ENCODE measurements at places on chromosomes 12 and 14. TPM values are rescaled to one million over a fixed set of nuclear protein-coding genes. Genes with fewer than 3 reads are reported as not detected.

- no peak for DNase-seq
Measured at GRCh38 chr14:93975791-93976476, 436 bp downstream of the ASB2 start.

DNA sequence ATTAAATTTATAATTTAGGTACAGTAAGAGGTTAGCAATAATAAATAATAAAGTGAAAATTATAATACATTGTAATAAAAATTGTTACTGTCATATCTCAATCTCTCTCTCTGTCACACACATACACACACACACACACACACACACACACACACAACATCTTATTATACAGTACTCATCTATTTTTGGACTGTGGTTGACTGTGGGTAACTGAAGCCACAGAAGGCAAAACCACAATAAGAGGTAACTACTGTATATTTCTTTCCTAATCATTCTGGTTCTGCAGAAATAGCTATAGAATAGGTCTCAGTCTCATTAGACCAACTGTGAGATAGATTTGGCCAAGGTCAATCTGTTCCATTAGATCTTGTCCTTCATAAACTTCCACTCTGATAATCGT is 33.1 kb upstream of the PTPRO start:
- no peak for DNase-seq

DNA sequence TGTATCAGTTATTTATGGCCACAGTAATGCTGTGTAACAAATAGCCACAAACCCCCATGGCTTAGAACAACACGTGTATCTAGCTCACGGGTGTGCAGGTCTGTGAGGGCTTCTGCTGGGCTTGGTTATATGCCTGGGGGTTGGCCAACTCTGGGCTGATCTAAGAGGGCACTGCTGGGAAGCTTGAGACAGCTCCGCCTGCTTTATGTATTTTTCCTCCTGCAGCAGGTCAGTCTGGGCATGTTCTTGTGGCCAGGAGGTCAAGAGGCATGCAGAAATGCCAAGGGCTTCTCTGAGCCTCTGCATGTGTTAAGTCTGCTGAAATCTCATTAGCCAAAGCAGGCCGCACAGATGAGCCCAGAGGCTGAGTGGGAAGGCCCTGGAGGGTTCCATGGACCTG is 105.8 kb downstream of the ZNF664 start:
- no peak for DNase-seq

DNA sequence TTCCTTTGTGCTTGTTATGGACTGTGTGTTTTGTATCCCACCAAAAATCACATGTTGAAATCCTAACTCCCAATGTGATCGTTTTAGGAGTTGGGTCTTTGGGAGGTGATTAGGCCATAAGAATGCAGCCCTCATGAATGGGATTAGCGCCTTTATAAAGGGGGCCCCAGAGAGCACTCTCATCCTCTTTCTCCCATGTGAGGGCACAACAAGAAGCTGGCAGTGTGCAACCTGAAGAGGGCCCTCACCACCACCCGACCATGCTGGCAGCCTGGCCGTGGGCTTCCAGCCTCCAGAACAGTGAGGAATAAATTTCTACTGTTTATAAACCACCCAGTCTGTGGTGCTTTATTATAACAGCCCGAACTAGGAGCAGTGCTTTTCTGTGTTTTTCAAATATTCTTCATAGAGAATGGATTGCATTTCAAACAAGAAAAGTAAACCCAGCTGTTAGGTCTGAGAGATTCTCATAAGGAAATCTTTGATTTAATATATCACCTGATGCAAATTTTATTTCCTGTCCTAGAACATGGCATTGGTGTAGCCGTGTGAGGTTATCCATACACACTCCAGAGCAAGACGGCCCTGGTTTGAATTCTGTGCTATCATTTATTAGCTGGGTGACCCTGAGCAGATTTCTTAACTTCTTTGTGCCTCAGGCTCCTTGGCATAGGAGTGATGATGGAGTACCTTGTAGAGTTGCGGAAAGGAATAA is 27.8 kb downstream of the HSPB8 start:
- no peak for DNase-seq

DNA sequence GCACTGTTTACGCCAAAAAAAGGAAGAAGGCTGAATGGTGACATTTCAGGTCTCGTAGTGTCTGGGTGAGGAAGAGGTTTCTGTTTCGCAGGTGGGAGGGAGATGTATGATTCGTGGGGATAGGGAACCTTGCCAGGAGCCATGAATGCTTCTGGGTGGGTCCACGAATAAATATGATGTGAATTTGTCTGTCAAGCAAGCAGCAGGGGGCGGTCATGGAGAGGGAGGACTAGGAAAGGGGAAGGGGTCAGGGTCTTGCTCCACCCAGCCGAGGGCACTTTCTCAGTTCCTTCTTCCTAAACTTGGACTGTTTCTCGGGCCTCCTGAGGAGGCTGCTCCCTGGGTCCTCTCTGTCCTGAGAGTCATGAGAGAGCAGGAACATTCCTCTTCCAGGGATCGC is 72.5 kb downstream of the LGMN start:
- DNase-seq: no peak

IRF2BPL gene
- total RNA-seq: 32.7 TPM

NRL gene
- total RNA-seq: 1.4 TPM

CKAP4 gene
- 13.5 TPM for total RNA-seq
